Islet precursor cell (in vitro differentiated cells): ENCODE measurements at places on chromosomes 12 and 14.

GRCh38 chr14:75126121-75126544, 715 bp downstream of the NEK9 start:
- no peak for DNase-seq

DNA sequence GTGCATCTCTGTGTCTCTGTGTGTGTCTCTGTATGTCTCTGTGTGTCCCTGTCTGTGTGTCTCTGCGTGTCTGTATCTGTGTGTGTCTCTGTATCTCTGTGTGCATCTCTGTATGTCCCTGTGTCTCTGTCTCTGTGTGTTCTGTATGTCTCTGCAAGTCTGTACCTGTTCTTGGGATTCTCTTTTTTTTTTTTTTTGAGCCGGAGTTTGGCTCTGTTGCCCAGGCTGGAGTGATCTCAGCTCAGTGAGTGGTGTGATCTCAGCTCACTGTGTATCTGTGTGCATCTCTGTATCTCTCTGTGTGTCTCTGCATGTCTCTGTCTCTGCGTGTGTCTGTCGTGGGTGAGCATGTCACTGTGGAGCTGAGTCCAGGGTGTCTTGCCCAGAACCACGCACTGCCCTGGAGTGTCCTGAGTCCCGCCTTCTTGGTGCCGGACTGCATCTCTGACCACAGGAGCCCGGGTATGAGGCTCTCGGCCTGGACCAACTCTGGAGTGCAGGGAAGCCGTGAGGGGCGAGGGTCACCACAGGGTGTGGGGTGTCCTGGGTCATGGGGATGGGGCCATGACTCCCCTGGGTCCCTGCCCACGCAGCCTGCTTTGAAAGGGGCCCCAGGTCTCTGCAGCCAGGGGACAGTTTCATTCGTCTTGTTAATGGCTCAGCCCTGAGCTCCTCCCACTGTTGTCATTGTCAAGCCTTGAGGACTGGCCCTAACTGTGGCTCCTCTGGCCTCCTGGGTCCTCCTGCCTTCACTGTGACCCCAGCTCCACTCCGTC, 11.8 kb downstream of the MYL2 start:
- DNase-seq: no peak

DNA sequence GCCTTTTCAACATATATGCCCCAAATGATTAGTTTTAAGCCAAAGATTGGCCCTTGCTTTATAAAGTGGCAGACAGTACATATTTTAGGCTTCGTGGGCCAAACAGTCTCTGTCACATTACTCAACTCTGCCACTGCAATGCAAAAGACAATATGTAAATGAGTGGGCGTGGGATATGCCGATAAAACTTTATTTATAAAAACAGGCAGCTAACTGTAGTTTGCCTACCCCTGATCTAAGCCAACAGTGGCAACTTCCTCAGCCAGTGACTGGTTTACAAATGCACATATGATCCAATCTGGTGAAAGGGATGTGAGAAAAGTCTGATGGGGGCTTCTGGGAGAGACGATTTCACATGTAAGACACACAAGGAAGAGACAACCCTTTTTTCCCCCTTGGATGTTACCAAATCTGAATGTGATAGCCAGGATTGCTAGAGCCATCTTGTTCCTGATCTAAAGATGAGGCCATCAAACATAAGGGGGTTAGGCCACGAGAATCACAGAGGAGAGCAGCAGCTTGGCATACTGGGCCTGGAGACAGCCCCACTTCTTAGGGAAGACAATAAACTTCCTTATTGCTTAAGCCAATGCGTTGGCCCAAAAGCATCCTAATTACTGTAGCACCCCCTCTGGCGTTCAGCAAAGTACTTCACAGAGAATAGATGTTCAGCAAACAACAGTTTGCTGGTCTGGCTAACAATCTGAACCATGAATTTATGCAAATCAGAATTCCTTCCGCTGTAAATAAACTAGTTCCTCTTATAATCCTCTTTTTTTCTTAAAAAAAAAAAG, 75.2 kb upstream of the TMCC3 start:
- DNase-seq: no peak

- DNase-seq: peak; percentile 83
Measured at GRCh38 chr12:63905544-63905943, 61.0 kb downstream of the SRGAP1 start.

GRCh38 chr12:32301216-32301615, 98.1 kb upstream of the FGD4 start:
- DNase-seq: no peak

DNA sequence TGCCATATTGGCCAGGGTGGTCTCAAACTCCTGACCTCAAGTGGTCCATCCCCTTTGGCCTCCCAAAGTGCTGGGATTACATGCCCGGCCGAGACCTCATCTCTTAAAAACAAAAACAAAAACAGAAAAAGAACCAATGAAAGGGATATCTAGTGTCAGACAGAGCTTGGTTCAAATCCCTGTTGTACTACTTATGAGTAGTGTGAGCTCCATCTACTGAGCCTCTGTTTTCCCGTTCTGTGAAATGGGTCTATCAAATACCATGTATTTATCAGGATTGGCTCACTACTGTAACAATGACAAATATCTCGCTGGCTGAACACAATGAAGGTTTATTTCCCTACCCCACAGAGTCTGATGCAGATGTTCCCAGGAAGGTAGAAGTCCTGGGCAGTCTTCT, 36.9 kb upstream of the HNF1A start:
- DNase-seq: no peak

- DNase-seq: peak; percentile 80
Measured at GRCh38 chr14:94581127-94581999, at the start of gene SERPINA5. Gene SERPINA5 (plus strand): TSS chr14:94581426. CDS start chr14:94587363, 5,937 bp downstream.

GRCh38 chr14:85601246-85601645, 71.3 kb downstream of the FLRT2 start:
- DNase-seq: no peak

DNA sequence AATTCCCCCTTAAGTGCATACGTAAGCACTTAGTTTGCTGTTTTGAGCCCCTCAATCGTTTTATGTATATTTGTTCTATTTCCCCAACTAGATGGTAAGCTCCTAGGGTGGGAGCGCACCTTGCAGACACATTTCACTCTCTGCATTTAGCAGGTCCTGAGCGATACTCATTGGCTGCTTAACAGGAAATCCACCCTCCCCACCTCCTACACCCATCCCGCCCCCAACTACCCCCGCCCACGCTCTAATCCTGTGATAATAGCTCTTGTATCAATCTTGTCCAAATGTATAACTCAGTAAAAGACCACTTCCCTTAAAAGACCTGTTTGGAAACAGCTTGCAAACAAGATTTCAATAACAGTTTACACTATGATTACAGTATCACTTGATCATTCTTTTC, 8.1 kb downstream of the LPAR5 start:
- no peak for DNase-seq

GRCh38 chr14:95500201-95500681, 16.2 kb downstream of the SYNE3 start:
- no peak for DNase-seq

- DNase-seq: no peak
Measured at GRCh38 chr12:67786086-67786485, 137.5 kb downstream of the DYRK2 start.

GRCh38 chr14:66459603-66460002, 26.6 kb upstream of the CCDC196 start:
- DNase-seq: no peak

DNA sequence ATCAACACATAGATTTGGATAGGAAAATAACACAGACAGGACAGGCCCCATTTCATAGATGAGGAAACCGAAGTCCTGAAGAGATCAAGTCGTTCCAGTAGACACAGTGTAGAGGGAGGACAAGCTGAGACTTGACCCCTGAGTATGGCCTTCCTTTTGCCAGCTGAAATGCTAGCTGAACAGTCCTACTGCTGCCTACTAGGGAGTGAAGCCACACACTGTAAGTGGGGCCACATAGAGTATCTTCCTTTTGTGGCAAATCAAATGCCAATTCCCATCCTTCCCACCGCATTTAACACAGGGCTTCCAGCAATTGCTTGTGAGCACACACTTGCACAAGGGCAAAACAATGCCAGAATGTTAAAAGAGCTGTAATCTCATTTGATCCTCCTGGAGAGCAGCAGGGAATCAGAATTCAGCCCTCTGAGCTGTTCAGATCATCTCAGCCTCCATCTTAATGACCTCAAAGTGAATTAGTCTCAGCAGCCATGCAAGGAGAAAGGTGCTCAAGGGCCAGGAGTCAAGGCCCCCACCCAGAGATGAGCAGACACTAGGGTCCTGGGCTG, 380.5 kb downstream of the EMP1 start:
- no peak for DNase-seq

- peak; percentile 37 for DNase-seq
Measured at GRCh38 chr12:11960646-11961045, 110.1 kb upstream of the BCL2L14 start.

GRCh38 chr12:132336451-132337413, 7.3 kb upstream of the GALNT9 start:
- DNase-seq: no peak

DNA sequence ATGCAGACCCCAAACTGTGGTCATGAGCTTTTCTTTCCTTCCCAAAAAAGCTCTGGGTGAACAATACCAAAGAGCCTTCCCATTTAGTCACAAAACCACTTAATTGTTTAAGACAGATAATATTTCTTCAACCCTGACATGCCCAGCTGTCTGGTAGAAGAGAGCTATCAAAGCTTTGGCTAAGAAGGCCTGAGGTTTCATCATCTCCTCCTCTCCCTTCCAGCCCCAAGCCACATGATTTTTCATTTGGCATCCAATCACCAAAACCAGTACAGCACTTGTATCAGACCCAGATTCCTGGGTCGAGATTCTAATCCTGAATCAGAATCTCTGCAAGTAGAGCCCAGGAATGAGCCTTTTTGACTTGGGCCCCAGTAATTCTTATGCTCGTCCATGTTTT, 199.6 kb upstream of the TMEM260 start:
- DNase-seq: no peak

DNA sequence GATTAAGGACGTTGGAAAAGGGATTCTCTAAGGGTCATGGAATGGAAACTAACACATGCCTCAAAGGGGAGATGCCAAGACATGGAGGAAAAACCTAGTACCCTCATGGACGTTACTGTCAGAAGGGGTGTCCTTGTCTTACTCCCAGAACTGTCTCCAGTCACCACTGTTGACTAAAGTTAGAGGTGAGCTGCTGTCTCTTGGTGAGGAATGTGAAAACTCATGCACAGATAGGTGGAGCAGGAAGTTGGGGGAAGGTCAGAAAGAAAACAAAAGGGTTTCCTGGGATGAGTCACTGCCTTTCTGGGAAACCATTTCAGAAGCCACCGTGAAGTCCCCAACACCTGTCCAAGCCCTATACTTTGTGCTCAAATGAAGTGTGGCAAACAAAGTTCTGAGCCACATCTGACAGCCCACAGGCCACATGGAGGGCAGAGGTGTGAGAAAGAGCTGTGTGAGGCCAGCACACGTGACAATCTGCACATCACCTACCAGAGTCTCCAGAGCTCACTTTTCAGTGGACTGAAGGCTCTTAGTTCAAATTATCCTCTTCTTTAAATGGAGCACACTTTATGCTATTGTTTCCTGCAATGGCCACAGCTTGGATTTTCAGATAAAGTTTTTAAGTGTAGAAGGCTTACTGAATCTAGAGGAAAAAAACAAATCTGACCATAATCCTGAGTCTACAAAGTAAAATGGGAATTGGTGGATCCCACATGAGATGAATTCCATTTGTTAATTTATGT, 92.9 kb upstream of the EGLN3 start:
- DNase-seq: peak; percentile 69

DNA sequence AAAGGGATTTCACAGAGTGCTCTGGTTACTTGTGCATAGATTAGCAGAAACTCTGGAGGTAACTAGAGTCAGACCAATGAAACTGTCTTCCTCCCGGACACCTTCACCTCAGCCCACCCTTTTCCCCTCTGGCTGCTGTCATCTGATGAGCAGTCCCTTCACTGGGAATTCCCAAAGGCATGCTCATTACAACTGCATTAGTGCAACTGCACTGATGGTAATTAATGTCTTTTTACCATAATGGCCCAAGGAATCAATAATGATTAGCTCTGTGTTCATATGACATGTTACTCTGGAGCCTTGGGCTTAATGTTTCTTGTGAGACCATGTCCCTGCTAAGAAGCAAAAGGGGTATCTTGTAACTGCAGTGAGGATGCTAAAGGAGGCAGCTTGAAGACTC, 304.5 kb downstream of the GRIN2B start:
- DNase-seq: no peak

DNA sequence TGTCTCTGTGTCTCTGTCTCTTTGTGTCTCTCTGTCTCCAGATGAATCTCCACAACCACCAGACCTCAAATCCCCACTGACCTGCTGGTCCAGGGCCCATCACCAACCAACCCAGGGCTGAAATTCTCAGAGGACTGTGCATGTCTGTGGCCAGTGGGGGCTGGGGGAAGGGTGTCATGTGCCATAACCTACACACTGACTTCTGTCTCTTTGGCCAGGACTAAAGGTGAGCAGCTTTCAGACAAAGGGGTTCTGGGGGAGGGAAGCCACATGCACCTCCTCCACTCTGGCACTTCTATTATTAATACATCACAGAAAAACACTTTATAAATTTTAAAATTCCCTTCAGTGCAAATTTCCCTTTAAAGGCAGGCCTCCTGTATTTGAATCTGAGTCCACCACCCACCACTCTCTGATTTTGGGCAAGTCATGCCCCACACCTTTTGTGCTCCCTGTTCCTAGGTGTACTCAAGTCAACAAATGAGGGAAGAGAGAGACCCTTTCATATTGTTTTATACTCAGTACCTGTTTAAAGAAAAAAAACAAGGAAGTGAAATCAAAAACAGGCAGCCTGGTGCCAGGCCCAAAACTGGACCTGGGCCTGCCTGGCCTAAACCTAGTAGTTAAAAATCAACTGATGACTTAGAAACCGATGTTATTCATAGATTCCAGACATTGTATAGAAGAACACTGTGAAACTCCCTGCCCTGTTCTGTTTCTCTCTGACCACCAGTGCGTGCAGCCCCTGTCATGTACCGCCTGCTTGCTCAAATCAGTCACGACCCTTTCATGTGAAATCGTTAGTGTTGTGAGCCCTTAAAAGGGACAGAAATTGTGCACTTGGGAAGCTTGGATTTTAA, 80.2 kb downstream of the TUNAR start:
- DNase-seq: no peak

DNA sequence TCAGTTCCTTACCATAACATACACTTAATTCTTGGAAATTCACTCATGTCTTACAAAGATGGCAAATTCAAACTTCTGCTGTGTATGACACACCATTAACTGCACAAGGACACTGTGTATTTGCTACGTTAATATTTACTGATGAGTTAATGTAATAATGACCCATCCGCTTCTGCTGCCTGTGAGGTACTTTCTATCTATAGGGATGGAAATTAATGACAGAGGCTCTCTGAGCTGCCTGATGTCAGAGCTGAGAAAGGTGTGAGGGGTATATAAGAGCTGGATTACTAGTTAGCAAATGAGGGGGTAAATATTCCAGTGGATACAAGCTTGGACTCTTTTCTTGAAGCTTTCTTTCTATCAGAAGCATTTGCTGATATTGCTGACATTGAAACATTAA, at the start of gene IAPP:
IAPP (plus strand) TSS at position 301 of the 400 bp plus-strand sequence. CDS start 450 bp downstream, outside the sequence.
- DNase-seq: no peak
